ENCODE measurements at places on chromosomes 6 and 20.

DNA sequence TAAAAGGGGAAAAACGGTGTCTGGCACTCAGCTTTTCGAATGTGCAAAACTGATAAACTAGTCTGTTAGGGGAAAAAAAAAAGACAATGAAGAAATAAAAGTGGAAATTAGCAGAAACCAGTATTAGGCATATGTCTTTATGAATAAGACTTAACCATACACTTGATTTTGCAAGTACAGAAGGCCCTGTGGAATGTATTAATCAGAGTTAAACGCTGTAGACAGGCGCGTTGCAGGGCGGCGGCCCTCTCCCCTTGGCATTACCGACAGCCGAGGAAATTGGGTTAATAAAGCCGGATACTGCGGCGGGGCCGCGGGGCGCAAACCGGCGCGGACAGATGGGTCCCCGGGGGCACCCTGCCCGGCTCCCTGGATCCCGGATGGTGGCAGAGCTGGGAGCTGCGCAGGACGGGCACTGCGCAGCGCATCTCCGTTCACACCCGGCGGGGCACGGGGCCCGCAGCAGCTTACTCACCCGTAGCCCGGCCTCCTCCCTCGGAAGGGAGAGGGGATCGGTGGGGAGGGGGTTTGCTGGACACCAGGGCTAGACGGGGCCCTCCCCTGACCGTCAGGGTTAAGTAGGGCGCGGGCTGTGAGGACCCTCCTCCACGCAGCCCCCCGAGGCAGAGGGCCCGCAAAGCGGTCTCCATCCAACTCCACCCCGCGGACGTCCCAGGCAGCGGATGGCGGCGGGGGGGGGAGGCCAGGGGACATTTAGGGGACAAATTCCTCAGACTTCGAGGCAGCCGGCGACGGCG, 2.0 kb downstream of the BHLHE23 start:
- DNase-seq, result no peak

- no peak for DNase-seq
These were observed 537.4 kb upstream of the BTBD3 start for GRCh38 chr20:11380283-11380682.

DNA sequence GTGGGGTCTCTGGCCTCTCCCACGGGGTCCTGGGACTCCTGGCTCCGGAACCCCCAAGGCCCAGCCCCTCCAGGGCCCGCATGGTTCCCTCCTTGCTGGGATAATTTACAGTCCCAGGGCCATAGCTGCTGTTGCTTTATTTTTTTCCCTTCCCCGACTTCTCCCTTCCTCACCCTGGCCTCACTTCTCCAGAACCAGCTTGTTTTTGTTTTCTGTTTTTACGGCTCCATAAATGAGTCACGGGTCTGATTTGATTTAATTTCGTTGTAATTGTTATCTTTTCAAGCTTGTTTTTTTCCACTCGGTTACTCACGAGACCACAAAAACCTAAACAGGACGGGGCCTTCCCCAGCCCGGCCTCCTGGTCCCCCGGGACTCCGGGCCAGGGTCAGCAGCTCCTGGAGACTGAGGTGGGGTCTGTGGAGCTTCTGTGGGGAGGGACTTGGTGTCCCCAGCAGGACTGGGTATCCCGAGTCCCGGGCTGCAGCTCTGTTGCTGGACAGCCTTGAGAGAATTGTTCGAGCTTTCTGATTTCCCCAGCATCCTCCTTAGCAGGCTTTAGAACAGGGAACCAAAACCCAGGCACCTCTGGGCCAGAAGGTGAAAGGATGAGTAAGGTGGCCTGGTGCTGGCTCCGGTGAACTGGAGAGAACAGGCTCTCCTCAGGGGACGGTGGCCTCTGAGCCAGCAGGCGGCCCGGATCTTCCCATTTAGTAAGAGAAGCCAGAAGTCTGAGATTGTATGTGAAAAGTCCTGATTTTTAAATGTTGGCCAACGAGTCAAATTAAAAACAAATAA, 94.9 kb downstream of the CEBPB start:
- DNase-seq, result no peak

GRCh38 chr6:110475066-110475653, 1.3 kb downstream of the SLC22A16 start:
- DNase-seq, result no peak

- DNase-seq, result no peak
These were observed 280.8 kb downstream of the FOXA2 start for GRCh38 chr20:22303523-22303922.

GRCh38 chr6:134819236-134819635, 130.7 kb downstream of the ALDH8A1 start:
- DNase-seq, result no peak

- DNase-seq, result no peak
These were observed 165.0 kb downstream of the TBC1D7 start for GRCh38 chr6:13163161-13163944.

DNA sequence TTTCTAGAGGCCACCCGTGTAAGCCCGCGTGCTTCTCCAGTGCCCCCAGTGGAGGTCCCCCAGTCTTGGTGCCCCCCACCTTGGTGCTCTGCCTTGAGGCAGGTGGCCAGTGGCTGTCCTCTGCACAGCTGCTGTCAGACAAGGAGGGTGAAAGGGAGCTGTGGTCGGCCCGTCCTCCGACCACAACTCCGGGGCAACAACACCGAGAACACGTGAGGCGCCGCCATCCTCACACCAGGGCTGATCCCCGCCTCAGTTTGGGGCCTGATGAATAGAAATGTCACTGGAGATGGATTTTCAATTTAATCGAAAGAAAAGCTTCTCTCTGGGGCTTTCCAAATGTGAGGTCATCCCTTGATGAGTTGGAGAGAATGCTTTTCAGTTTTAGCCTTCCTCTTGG, 304.6 kb downstream of the CDH4 start:
- no peak for DNase-seq
